ENCODE measurements at places on chromosomes 3 and 15. TPM values are rescaled to one million over a fixed set of nuclear protein-coding genes. Genes with fewer than 3 reads are reported as not detected.

HYKK gene
- polyA plus RNA-seq = 6.1 TPM

OXNAD1 gene
- 12.7 TPM for polyA plus RNA-seq

UTS2B gene
- polyA plus RNA-seq = 0.34 TPM

C3orf80 gene
- 7.1 TPM for polyA plus RNA-seq

ITIH1 gene
- not detected for polyA plus RNA-seq

LMCD1 gene
- polyA plus RNA-seq = 66.9 TPM

IL5RA gene
- 1.6 TPM for polyA plus RNA-seq

PLA2G4F gene
- polyA plus RNA-seq = 11.8 TPM

APEH gene
- polyA plus RNA-seq = 87.1 TPM
